Breast epithelium (tissue), 4 donors: ENCODE measurements at places on chromosomes 13 and 19.

DNA sequence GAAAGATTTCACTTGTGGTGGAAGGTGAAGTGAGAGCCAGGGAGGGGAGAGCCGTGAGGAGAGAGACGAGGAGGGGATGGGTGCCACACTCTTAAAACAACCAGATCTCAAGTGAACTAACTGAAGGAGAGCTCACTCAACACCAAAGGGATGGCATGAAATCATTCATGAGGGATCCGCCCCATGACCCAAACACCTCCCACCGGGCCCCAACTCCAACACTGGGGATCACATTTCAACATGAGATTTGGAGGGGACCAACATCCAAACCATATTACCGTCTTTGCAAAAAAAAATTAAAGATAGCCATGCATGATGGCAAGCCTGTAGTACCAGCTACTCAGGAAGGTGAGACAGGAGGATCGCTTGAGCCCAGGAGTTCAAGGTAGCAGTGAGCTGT is 34.9 kb upstream of the POP4 start:
- no peak for DNase-seq
- no peaks in the 10 kb centered on the region for H3K27me3 ChIP-seq
- H3K27ac ChIP-seq = no peak overlapping the region
- H3K36me3 ChIP-seq = no peaks in the 10 kb centered on the region

DNA sequence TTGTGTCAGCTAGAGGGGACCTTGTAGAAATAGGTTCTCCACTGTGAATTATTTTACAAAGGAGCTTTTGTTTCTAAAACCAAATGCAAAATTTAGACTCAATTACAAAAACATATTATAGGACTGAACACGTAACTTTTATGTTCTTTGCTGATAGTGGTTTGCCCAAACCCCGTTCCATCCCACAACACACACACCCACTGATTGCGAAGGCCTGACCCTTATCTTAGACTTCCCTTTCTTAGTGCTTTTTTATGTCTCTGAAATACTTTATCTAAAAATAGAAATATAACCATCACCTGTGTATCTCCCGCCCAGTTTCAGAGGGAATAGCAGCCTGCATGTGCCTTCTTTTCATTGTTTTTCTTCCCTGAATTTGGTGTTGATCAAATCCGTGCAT is 13.0 kb downstream of the CCNA1 start:
- no peaks in the 10 kb centered on the region for H3K4me1 ChIP-seq
- H3K4me3 ChIP-seq = no peak overlapping the region
- no peak for DNase-seq

DNA sequence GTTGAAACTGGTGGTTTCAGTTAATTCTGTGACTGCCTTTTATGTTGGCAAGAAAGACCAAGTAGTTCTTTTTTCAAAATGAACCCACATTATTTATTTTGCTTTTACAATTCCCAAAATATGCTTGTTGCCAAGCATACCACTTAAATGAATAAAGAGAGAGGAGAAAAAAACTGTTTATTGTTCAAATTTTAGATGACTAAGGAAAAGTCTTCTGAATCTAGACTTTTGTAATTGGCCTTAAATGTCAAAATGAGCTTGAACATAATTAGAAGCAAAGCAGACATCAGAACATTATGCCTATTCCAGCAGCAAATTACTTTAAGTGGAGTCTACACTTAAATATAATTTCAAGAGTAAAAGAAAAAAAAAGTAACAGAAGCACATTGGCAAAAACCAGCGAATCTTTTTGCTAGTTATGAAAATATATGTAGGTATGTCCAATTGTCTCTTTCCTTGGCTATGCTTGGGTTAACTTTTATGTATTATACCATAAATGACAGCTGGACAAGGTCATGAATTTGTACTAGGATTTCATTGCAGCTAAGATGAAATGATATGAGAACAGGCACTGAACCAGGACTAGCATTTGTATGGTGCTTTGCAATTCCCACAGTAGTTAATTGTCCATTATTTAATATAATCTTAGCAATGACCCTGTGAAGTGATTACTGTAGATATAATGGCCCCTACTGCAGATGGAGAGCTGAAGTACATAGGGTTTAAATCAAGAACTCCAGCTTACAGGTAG is 211.9 kb downstream of the NALCN start:
- no peaks in the 10 kb centered on the region for H3K36me3 ChIP-seq
- no peaks in the 10 kb centered on the region for H3K27me3 ChIP-seq
- no peak overlapping the region for H3K4me3 ChIP-seq
- H3K4me1 ChIP-seq = no peaks in the 10 kb centered on the region
- DNase-seq = no peak

DNA sequence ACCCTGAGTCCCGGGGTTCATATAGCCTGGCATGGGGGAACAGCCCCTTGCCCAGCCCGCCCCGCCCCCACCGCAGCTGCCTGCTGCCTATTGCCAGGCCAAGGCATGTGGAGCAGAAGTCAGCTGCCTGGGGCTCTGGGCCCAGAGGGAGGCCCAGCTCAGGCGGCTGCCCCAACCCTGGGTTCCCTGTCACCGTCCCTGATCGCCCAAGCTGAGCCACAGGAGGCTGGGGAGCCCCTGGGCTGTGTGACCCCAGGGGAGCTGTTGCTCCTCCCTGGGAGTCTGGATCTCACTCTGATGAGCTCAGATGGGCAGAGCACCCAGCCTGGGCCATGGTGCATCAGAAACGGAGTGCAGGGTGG is 1.4 kb downstream of the PLIN4 start:
- no peak overlapping the region for H3K4me3 ChIP-seq
- no peaks in the 10 kb centered on the region for H3K36me3 ChIP-seq
- no peak overlapping the region for H3K27ac ChIP-seq
- peaks cover 7% of the 10 kb centered on the region for H3K4me1 ChIP-seq
- H3K27me3 ChIP-seq = no peaks in the 10 kb centered on the region
- no peak for DNase-seq

GRCh38 chr19:1873524-1874473 is 10.4 kb upstream of the KLF16 start:
- H3K27me3 ChIP-seq = no peaks in the 10 kb centered on the region
- peak overlapping the region; percentile 87 for H3K27ac ChIP-seq
- no peaks in the 10 kb centered on the region for H3K36me3 ChIP-seq
- H3K4me1 ChIP-seq = peaks cover 27% of the 10 kb centered on the region
- no peak for DNase-seq

DNA sequence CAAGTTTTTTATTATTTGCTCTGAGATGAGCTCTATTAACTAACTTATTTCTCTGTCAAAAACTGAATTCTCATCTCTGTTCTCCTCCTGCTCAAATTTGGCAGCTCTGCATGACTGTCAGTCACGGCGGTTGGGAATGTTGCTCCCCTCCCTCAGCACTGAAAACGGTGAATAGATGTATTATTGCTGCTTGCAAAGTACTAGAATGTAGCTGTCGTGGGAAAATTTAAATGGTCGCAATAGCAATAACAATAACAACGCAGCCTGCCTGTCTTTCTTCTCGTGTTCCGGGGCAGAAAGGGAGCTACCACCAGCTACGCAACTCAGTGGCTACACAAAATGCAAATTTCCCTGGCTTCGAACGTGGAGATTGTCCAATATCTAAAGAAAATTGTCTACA is 125.6 kb upstream of the FRY start:
- H3K4me3 ChIP-seq = no peak overlapping the region
- no peaks in the 10 kb centered on the region for H3K4me1 ChIP-seq
- H3K27ac ChIP-seq = no peak overlapping the region
